ENCODE measurements at places on chromosomes 12 and 14. TPM values are rescaled to one million over a fixed set of nuclear protein-coding genes. Genes with fewer than 3 reads are reported as not detected.

Gene CARMIL3
- 0.93 TPM for polyA plus RNA-seq

Gene KSR2
- polyA plus RNA-seq = not detected

Gene TEX52
- 2.5 TPM for polyA plus RNA-seq

DNA sequence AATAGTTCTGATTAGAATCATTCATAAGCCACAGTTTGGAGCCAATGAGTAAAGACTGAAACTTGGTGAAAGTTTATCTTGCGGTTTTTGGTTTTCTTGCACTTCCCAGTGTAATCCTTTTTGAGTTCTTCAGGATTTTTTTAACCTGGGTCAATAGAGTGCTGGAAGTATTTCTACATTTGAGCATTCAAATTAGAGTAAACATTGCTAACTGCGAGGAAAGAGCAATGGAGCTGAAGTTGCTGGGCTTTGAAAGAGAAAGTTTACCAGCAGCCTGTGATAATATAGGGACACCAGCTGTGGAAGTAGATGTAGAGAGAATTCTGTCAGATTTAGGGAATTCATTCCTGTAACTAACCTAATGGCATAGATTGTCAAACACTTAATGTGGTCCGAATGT lies 30.3 kb downstream of the ANO6 start:
- no peak for DNase-seq
- peaks cover 11% of the 10 kb centered on the region for H3K36me3 ChIP-seq
- H3K27ac ChIP-seq = no peak overlapping the region
- no peaks in the 10 kb centered on the region for H3K27me3 ChIP-seq
- H3K4me3 ChIP-seq = no peak overlapping the region
